Kidney epithelial cell (primary cell): ENCODE measurements at places on chromosomes 12 and 14.

- DNase-seq = no peak
Observed at GRCh38 chr14:56608689-56609088, 29.1 kb downstream of the TMEM260 start.

GRCh38 chr12:778615-779014, 26.2 kb downstream of the WNK1 start:
- DNase-seq = no peak

DNA sequence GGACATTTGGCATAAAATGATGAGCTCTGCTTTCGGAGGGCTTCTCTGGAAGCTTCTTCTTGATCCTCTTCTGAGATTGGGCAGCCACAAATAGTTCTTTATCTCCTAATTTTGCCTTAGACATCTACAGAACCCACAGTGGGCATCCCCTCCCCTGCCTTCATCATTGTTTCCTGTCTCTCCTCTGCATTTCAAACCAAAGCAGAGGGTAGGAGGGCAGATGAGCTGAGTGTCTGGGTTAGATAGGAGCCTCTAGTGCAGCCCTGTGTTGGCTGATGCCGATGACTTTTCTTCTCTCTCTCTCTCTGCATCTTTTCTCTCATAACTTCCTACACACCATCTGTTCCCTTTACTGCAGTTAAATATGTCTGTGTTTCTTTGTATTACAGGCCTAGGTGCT, 8.5 kb upstream of the IL26 start:
- no peak for DNase-seq

- DNase-seq = no peak
Observed at GRCh38 chr12:54296393-54297099, 4.3 kb downstream of the NFE2 start.

DNA sequence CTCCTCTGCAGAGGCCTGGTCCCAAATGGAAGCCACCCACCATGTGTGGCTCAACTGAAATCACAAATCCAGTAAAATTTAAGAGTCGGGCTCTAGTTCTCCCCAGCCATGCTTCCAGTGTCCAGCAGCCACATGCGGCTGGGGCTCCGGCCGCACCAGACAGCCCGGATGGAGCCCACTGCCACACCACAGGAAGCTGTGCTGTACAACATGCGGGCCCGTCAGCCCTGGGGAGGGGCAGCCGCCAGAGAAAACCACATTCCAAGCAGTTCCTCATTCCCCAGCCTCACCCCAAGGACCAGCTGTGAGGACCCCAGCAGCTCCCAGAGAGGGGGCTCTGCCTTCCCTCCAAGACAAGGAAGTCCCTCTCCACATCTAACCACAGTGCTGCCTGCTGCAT, 135.0 kb downstream of the NCOR2 start:
- no peak for DNase-seq
